Activated naive CD8-positive, alpha-beta T cell treated with anti-CD3 and anti-CD28 coated beads, Interleukin-2, amount 10 ng/mL, durations not matched to agents 7 days and 5 days (primary cell): ENCODE measurements at places on chromosomes 16 and 17. TPM values are rescaled to one million over a fixed set of nuclear protein-coding genes. Genes with fewer than 3 reads are reported as not detected.
A peak's percentile ranks its signal among the peaks of the same experiment; 100 is the strongest.

The RCVRN gene
- total RNA-seq = not detected

DNA sequence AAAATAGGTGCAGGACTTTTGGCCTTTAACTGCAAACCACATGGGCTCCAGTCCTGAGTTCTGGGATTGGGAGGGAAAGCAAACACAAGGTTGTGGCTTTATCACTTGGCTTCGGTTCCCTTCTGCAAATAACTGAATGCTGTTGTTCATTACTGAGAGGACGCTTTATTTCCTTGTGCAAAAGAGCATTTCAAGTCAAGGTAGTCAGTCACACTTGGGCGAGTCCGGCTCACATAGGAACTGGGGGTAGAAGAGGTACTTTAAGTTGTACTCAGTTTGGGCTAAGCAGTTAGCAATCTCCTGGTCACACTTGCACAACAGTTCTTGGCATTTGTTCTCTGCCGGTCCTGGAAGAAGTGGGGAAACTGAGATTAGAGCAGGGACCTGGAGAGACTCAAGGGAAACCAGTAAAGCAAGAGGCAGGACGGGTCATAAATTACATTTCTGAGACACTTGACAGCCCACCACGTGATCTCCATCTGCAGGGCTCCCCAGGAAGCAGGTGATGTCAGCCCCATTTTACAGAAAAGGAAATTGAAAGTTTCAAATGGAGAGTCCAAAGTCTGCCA lies 21.6 kb downstream of the PLA2G10 start:
- DNase-seq = no peak
- peak overlapping the region; percentile 4 for H3K4me3 ChIP-seq
- peaks cover 5% of the 10 kb centered on the region for H3K27me3 ChIP-seq
- peaks cover 14% of the 10 kb centered on the region for H3K36me3 ChIP-seq
- H3K4me1 ChIP-seq = peaks cover 8% of the 10 kb centered on the region

DNA sequence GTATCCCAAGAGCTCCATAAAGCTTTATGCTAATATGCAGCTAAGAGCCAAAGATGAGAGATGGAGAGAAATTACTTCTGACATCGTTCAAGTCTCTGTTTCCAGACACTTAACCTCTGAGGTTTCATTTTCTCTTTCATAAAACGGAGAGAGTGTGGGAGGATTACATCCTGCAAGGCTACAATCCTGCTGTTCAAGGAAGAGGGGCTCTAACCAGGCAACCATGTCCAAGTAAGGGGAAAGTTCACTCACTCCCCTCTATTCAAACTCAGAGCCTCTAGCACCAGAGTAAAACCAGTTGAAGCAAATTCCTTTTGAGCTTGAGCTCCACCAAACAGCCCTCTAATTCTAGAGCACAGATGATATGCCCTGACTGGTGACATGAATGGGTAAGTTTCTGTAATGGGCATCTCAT lies 397.4 kb downstream of the NPIPA8 start:
- no peak for DNase-seq
- peaks cover 4% of the 10 kb centered on the region for H3K27me3 ChIP-seq
- peak overlapping the region; percentile 70 for H3K27ac ChIP-seq
- H3K36me3 ChIP-seq = no peaks in the 10 kb centered on the region
- H3K4me1 ChIP-seq = peaks cover 10% of the 10 kb centered on the region

The TMEM238L gene
- total RNA-seq = not detected

The C17orf78 gene
- not detected for total RNA-seq

DNA sequence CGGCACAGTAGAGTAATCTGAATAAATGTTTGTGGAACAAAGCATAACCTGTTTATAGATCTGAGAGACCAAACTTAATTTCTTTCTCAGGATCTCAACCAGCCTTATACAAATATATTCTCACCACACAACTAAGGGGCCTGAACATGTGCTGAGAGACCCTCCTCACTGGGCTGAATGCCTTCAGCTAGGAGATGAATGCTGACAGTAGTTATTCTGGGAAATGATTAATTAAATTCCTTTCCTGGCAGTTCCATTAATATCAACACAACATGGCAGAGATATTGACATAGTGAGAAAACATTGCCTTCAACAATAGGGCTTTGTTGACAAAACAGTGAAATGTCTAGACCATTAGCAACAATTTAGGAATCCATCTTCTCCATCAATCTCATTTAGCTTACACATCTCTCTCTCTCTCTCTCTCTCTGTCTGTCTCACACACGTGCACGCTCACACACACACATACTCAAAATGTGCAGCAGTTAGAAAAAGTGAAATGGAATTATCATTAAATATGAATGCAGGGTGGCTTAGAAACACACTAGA lies 780.8 kb upstream of the CDH8 start:
- no peak overlapping the region for H3K4me3 ChIP-seq
- no peaks in the 10 kb centered on the region for H3K27me3 ChIP-seq
- no peaks in the 10 kb centered on the region for H3K4me1 ChIP-seq
- no peak overlapping the region for H3K27ac ChIP-seq

DNA sequence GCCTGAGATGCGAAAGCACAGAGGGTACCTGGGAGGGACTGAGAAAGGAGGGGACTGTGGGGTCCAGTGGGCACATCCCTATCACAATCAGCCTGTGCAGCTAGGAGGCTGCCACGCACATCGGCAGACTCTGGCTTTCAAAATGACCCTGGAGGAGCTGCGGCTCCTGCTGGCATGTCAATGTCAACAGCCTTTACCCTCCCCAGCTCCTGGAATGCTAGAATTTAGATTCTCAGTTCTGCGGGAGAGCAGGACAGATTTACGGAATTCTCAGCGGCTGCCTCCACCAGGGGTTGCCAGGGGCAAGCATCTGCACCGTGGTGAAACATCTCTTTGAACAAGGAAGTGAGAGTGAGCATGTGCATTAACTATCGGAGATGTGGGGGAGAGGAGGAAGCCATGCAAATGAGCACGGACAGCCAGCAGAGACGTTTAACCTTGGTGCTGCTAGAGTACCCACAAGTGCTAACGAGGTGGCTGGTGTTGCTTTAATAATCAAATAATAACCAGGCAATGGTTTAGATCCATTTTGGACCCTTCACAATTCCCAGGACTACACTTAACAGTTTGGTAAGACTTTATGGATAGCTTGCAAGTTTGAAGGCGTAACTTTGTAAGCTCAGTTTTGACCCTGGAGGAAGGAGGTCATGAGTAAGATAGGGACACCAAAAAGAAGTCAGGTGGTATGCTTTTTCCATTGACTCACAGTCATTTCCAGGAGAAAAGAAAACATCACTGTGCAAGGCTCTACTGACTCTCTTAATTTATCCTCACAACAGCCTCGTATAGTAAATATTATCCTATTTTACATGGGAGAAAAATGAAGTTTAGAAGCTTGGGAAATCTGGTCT lies 54.1 kb downstream of the XYLT1 start:
- peak; percentile 58 for DNase-seq
- H3K36me3 ChIP-seq = peaks cover 44% of the 10 kb centered on the region
- H3K4me1 ChIP-seq = peaks cover 45% of the 10 kb centered on the region
- no peaks in the 10 kb centered on the region for H3K27me3 ChIP-seq
- H3K27ac ChIP-seq = peak overlapping the region; percentile 94

DNA sequence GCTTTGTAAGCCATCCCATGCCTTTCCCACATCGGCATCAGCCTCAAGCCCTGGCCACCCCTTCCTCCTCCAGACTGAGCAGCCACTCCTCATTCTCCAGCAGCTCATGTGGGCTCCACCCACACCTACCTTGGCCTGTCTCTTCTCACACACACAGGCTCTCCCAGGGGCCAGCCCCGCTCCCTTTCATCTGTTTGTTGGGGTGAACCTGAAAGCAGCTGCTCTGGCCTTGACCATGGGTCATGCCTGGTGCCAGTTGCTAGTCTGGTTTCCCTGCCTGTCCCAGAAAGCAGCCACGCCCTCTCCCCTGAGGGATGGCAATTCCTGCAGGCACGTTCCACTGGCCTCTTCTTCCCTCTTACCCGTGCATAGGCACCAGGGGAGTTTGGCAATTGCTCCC lies 11.4 kb upstream of the TMEM238L start:
- H3K4me3 ChIP-seq = no peak overlapping the region
- peaks cover 3% of the 10 kb centered on the region for H3K27me3 ChIP-seq
- no peaks in the 10 kb centered on the region for H3K4me1 ChIP-seq
- no peak overlapping the region for H3K27ac ChIP-seq
- H3K36me3 ChIP-seq = no peaks in the 10 kb centered on the region

The TLCD1 gene
- 1.6 TPM for total RNA-seq

GRCh38 chr16:72142476-72142875 lies 29.5 kb downstream of the PMFBP1 start:
- no peak overlapping the region for H3K4me3 ChIP-seq
- H3K4me1 ChIP-seq = no peaks in the 10 kb centered on the region
- H3K36me3 ChIP-seq = no peaks in the 10 kb centered on the region
- no peak overlapping the region for H3K27ac ChIP-seq
- DNase-seq = no peak

- H3K4me1 ChIP-seq = no peaks in the 10 kb centered on the region
- DNase-seq = no peak
- no peaks in the 10 kb centered on the region for H3K27me3 ChIP-seq
- no peak overlapping the region for H3K4me3 ChIP-seq
These were observed 16.7 kb downstream of the SLC6A2 start for GRCh38 chr16:55672471-55672870.

DNA sequence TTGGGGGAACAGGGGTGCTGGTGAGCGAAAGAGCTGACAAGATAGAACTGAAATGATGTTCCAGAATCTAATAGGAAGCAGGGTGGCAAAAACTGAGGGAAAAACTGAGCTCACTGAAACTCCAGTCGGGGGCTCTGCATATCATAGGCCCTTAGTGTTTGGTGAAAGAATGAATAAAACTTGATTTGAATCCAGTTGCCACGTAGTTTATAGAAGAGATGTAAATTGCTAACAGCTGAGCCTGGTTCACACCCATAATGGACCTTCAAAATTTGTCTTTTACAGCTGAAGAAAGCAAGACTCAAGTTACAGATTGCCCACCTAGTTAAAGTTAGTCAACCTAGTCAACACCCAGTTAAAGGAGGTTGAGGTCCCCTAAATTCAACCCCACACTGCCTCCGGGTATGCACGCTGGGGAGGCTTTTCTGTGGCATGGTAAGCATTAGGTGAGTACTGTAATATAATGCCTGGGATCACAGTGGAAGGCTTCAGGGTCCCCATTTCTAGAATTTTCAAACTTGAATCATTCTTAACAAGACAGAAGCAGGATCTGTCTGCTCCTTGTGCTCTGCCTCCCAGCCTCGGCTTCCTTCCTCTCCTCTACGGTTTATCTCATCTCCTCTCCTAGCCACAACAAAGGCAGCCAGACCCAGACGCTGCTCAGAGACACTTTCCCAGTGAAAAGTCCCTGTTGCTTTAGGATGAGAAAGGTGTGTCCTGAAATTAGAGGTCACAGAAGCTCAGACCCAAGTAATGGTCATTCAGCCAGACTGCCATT lies 26.9 kb upstream of the SUPT4H1 start:
- DNase-seq = no peak
- H3K4me1 ChIP-seq = peaks cover 50% of the 10 kb centered on the region
- H3K36me3 ChIP-seq = no peaks in the 10 kb centered on the region
- H3K4me3 ChIP-seq = peak overlapping the region; percentile 5
- no peaks in the 10 kb centered on the region for H3K27me3 ChIP-seq

DNA sequence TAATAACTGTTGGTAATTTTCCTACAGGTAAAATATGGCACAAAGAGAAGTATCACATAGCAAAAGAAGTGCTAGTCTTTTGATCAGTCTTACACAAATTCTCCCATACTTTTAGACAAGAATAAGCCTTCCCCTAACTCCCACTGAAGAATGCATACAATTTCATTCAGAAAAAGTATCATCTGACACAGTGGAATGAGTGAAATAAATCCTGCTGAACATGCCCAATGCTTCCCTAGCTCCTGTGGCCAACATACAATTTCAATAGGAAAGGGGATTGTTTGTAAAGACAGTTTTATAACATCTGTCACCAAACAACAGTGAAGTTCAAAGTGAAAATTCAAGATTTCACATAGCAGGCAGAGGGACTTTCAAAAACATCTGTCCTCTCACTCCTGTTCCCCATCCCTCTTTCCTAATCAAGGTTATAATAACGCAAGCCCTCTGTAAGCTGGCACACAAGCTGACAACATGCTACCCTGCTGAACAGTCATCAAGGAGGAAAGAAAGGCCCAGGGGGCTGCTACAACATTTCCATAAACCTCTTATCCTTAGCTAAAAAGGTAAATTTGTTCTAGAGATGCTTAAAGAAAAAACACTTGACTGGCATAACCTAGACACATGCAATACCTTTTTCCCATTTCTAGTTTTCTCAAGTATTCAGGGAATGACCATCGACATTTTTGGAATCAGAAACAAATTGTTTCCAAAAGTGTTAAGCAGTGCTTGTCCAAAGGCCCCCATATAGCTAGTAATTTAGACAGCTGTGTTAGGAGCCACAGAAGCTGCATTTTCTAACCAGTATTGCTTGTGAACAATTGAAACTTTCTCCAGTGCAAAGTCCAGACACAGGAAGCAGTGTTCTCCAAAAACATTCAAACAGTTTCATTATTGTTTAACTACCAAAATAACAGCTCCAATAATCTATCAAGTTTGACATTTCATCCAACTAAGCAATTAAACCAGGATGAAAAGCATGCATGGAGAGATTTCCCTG lies 11.5 kb upstream of the RFFL start:
- no peak overlapping the region for H3K4me3 ChIP-seq
- DNase-seq = no peak
- no peaks in the 10 kb centered on the region for H3K27me3 ChIP-seq
- H3K36me3 ChIP-seq = peaks cover 9% of the 10 kb centered on the region
- H3K4me1 ChIP-seq = peaks cover 29% of the 10 kb centered on the region

The ANKRD40CL gene
- not detected for total RNA-seq
